ENCODE measurements at places on chromosomes 6 and 20.

DNA sequence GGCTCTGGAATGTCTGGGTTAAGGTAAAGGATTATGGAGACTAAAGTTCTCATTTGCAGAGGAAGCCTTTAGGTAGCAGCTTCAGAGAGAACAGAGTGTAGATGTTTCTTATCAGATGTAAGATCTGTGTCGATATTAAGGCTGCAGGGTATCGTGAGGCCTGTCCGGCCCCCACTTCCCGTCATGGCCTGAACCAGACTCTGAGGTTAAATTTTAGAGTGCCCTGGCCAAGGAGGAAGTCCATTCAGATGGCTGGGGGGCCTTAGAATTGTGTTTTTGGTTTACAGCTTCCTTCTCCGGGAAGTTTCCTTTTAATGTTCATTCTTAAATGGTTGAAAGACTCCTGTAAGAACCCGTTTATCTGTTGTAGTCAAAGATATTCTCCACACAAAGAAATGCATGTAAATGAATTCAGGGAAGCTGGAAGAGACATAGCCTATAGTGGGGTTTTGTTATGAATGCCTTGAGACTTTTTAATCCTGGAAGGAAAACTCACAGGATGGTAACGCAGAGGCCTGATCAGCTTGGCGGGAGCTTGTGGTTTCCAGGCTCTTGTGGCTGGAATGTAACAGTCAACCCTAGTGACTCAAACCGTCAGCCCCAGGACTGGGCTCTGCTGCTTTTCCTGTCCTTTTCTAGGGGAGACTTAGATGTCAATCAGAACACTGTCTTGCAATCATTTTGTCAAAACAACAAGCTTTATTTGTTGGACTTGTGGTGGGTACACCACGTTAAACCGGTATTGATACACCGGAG lies 34.7 kb downstream of the KIF25 start:
- no peak for DNase-seq

- no peak for DNase-seq
Measured at GRCh38 chr6:44618371-44618770, 230.9 kb downstream of the CDC5L start.

DNA sequence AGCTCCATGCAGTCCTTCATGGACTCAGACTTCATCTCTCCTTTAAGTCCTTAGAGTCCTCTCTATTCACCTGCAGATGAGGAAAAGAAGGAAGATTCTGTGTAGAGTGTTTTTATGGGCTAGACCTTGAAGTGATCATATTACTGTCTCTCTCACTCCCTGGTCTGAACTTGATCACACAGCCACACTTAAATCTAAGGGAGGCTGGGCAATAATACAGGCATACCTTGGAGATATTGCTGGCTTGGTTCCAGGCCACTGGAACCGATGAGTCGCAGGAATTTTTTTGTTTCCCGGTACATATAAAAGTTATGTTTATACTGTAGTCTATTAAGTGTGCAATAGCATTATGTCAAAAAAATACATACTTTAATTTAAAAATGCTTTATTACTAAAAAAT lies 59.2 kb upstream of the FOXO3 start:
- DNase-seq, result no peak

- no peak for DNase-seq
Measured at GRCh38 chr20:52459150-52459549, 267.6 kb upstream of the ZFP64 start.

DNA sequence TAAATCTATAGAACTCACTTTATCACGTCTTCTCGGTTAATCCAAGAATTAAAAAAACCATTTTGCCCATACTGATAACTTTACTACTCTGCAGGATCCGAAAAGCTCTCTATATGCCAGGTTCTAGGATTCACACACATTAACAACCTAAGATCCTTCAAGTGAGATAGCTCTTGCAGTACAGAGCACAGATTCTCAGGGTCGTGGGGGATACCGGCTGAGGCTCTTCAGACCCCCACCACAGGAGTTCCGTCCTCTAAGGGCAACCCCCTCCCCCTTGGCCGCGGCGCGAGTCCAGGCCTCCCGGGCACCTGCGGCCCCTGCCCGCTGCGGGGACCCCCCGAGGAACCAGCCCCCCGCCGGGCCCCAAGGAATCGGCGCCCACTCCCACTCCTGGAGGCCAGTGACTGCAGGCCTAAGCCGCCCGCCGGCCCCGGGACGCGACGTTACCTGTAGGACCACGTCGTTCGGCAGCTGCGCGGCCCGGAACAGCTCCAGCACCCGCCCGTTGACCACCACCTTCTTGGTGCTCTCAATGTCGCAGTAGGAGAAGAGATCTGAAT lies 892 bp downstream of the REPS1 start:
- DNase-seq, result no peak

GRCh38 chr6:139988685-139989084 lies 614.2 kb upstream of the CITED2 start:
- no peak for DNase-seq

- no peak for DNase-seq
Measured at GRCh38 chr20:3221398-3222226, 12.3 kb downstream of the ITPA start.

- DNase-seq, result no peak
Measured at GRCh38 chr6:148959008-148959407, 212.2 kb downstream of the UST start.

- DNase-seq, result no peak
Measured at GRCh38 chr6:71383901-71384489, 95.4 kb downstream of the OGFRL1 start.

DNA sequence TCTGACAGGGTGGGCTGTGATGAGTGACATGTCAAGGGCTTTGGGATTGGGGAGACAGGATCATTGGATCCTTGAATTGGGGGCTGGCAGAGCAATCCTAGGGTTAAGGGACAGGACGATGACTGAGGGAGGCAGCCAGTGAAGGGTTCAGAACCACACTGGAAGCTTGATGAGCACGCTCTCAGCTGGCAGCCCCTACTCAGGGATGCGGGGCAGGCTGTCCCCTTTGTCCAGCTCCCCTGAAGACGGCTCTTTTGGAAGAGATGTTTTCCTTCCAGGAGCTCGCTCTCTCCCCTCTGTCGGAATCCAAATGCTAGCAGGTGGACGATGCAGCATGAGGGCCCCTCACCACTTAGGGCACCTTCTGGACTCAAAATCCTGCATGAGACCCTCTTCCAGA lies 8.4 kb downstream of the TGM3 start:
- DNase-seq, result no peak

DNA sequence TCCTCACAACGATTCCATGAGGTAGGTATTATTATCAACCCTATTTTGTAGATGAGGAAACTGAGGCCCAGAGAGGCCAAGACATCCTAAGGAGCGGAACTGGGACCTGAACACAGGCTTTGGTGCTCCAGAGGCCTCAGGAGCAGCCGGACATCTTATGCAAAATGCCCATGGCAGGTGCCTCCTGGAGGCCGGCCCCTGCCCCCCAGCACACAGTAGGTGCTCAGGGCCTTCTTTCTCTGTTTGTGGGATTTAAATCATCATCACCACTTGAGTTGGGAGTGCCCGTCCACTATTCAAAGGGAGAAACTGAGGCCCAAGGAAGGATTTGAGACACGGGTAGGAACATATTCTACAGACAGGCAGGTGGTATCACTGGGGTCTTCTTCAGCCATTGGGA lies 41.2 kb downstream of the CEBPB start:
- DNase-seq, result no peak

GRCh38 chr20:38315290-38315966 lies 11.5 kb downstream of the BPI start:
- DNase-seq, result no peak

GRCh38 chr6:8223678-8224077 lies 121.3 kb upstream of the EEF1E1 start:
- DNase-seq, result no peak

- no peak for DNase-seq
Measured at GRCh38 chr6:154099211-154099610, 60.2 kb downstream of the OPRM1 start.
